ENCODE measurements at places on chromosomes 4 and X.
A peak's percentile ranks its signal among the peaks of the same experiment; 100 is the strongest.

DNA sequence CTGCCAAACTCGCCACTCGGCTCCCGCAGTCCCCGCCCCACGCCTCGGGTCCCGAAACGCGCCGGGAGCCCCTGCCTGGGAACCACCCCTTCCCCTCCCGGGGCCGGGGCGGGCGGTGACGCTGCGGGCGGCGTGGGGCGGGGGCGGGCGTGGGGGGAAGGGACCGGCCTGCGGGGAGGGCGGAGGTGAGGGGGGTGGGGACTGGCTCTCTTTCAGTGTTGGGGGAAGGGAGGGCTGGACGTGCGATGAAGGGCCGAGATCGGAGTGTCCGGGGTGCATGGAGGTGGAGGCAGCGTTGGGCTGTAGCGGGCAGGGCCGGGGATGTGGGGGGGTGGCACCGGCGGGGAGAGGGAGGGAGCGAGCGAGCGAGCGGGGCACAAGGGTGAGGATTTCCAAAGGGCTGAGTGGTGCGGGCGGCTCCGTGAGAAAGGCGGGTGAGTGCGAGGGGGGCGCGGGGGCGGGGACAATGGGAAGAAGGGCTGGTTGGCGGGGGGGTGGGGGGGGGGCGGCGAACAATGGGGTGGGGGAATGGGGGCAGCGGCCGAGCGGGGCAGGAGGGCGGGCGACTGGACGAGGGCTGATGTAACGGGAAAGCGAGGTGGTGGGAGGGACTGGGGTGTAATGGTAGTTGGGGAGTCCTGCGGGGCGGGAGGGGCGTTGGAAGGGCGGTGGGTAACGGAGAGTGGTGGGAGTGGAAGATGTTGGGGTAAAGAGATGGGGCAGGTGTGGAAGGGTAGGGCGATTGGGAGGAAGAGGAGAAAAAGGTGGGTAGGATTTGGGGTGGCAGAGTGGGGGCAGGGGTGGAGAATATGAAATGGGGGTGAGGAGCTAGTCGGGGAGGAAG is 578 bp downstream of the DCUN1D4 start:
- peak; percentile 39 for DNase-seq

GRCh38 chr4:15378062-15378461 is 49.8 kb upstream of the C1QTNF7 start:
- no peak for DNase-seq

- DNase-seq = no peak
These were observed 77.7 kb upstream of the PSAPL1 start for GRCh38 chr4:7512428-7512827.

DNA sequence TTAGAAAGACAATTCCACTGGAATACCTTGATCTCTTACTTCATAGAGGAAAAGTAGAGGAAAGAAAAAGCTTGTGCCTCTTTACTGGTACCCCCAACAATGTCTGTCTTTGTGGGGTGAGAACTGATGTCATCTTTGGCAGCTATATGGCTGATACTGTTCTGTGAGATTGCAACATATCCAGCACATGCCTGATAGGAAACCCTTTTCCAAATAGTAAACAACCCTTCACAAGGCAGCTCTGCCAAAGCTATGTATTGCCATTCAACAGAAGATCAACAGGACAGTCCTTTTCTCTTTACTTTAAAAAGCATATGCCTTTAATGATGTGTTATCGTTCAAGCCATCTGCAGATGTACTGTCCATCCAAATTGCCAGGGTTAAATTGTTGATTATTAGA is 105.9 kb downstream of the IL1RAPL1 start:
- DNase-seq = no peak

DNA sequence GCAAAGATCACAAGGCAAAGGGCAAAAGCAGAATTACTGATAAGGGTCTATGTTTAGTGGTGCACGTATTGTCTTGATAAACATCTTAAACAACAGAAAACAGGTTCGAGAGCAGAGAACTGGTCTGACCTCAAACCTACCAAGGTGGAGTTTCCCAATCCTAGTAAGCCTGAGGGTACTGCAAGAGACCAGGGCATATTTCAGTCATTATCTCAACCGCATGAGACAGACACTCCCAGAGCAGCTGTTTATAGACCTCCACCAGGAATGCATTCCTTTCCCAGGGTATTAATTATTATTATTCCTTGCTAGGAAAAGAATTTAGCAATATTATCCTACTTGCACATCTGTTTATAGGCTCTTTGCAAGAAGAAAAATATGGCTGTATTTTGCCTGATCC is 51.5 kb downstream of the NPNT start:
- no peak for DNase-seq

All from CD4-positive, alpha-beta T cell treated with Interleukin-4 for 4 hours (primary cell).